ENCODE measurements at places on chromosomes 5 and 9. TPM values are rescaled to one million over a fixed set of nuclear protein-coding genes. Genes with fewer than 3 reads are reported as not detected.

GRCh38 chr9:92648474-92648971 lies 21.4 kb downstream of the IPPK start:
- H3K4me3 ChIP-seq: no peak overlapping the region
- DNase-seq: peak; percentile 13
- no peak overlapping the region for H3K27ac ChIP-seq

- no peak overlapping the region for H3K4me3 ChIP-seq
- peaks cover 4% of the 10 kb centered on the region for H3K27me3 ChIP-seq
- no peak for DNase-seq
- peaks cover 4% of the 10 kb centered on the region for H3K4me1 ChIP-seq
- H3K36me3 ChIP-seq: no peaks in the 10 kb centered on the region
- no peak overlapping the region for H3K27ac ChIP-seq
Measured at GRCh38 chr5:16992444-16992843, 56.4 kb upstream of the MYO10 start.

- no peak overlapping the region for H3K4me3 ChIP-seq
- no peak for DNase-seq
- H3K27ac ChIP-seq: no peak overlapping the region
- no peaks in the 10 kb centered on the region for H3K4me1 ChIP-seq
Measured at GRCh38 chr5:22465177-22465576, 388.0 kb downstream of the CDH12 start.

DNA sequence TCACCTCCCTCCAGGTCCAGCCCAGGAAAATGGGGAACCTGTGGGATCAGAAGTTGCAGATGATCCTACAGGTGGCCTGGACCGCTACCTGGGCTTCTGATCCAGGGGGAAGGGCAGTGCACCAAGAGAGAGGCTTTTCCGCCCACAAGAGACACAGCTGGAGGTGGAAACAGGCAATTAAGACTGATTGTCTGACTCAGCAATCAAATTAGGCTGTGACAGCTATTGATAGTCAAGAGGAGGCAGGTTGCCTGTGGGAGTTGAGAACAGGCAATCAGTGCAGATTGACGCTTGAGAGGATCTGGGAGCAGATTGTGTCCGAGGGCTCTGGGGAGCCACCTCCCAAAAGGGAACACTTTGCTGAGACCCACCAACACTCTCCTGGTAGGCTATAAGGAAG lies 71.1 kb upstream of the SLC44A1 start:
- H3K36me3 ChIP-seq: no peaks in the 10 kb centered on the region
- H3K4me3 ChIP-seq: no peak overlapping the region
- H3K27ac ChIP-seq: no peak overlapping the region
- no peak for DNase-seq

- H3K36me3 ChIP-seq: no peaks in the 10 kb centered on the region
- no peak overlapping the region for H3K4me3 ChIP-seq
- no peaks in the 10 kb centered on the region for H3K4me1 ChIP-seq
- DNase-seq: no peak
- H3K27ac ChIP-seq: no peak overlapping the region
Measured at GRCh38 chr5:130923543-130924124, 241.4 kb downstream of the HINT1 start.

DNA sequence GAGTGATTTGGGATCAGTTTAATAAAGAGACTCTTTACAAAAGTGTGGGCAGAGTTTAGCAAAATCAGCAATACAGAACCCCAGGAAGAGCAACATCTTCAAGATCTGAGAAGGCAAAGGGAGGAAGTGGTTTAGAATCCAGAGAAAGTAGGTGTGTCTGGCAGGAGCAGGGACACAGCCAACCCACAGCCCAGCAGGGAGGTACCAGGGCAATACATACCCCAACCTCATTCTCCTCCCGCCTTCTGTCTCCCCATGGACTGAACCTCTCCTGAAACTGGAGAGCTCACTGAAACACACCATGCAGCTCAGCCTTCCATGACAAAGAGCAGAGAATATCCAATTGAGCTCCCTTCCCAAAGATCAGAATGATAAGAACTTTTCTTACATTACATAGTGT lies 283.4 kb downstream of the PRELID2 start:
- no peaks in the 10 kb centered on the region for H3K36me3 ChIP-seq
- no peak for DNase-seq
- H3K4me1 ChIP-seq: no peaks in the 10 kb centered on the region
- H3K4me3 ChIP-seq: no peak overlapping the region
- no peak overlapping the region for H3K27ac ChIP-seq
- no peaks in the 10 kb centered on the region for H3K27me3 ChIP-seq

DNA sequence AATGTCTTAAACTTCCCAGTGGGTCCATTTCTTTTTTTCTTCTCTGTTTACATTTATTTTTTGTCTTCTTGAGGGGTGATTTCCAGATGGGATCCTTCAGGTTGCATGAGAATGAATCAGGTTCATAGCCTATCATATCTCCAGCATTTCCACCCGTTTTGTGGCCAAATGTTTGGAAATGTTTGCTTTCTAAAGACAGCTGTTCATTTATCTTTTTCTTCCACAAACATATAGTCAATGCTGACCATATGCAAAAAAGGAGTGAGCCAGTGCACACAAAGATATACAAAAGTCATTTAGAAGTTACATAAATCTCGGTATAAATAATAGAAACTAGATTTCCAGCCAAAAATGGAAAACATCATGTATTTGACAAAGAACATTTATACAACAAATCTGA lies 71.6 kb upstream of the STC2 start:
- H3K36me3 ChIP-seq: no peaks in the 10 kb centered on the region
- H3K27me3 ChIP-seq: peaks cover 3% of the 10 kb centered on the region
- H3K4me1 ChIP-seq: peaks cover 3% of the 10 kb centered on the region

- peak; percentile 75 for DNase-seq
- no peak overlapping the region for H3K4me3 ChIP-seq
Measured at GRCh38 chr5:177111720-177112394, 21.7 kb upstream of the NSD1 start.

DNA sequence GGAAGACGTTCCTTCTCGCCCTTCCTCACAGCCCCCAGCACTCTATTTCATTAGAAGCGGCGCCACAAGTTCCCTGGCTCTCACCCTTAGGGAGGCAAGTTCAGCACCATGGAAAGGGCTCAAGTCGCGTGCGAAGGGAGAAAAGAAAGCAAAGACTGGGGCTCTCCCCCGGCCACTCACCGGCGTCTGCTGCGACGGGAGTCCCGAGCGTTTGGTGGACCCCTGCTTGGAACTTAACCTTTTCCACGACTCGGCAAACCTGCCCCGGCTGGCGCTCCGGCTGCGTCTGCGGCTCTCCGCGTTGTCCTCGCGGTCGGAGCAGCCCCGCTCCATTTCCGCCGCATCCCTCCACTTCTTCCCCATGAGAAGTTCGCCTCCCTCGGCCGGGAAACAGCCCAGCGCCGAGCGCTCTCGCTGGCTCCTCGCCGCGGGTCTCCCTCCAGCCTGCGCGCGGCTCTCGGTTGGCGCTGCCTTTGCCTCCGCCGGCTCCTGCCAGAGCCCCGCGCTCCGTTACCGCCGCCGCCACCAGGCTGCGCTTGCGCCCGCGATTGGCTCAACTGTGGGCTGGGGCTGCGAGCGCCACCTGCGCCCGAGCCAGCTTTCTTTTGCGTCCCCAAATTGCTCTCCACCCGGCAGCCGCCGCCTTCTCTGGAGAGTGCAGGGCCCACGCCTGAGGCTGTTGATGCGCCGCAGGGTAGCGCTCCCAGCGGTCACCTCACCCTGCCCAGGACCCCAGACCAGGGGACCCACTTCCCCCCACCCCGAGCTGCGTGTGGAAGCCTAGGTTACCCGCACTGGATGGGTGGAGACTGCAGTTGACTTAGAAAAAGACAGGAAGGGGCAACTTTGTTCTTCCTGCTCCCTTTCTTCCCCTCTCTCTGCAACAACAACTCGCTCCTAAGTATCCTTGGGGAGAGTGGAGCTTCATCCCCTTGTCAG lies 321.6 kb downstream of the CEMIP2 start:
- peak; percentile 57 for DNase-seq
- peaks cover 44% of the 10 kb centered on the region for H3K27me3 ChIP-seq
- no peaks in the 10 kb centered on the region for H3K36me3 ChIP-seq
- peak overlapping the region; percentile 39 for H3K4me3 ChIP-seq
- H3K27ac ChIP-seq: no peak overlapping the region

- DNase-seq: no peak
- no peaks in the 10 kb centered on the region for H3K27me3 ChIP-seq
- no peak overlapping the region for H3K4me3 ChIP-seq
- H3K4me1 ChIP-seq: no peaks in the 10 kb centered on the region
Measured at GRCh38 chr5:122447879-122448278, 135.8 kb downstream of the SNCAIP start.

KCNV2 gene
- not detected for total RNA-seq

ZNF366 gene
- not detected for total RNA-seq

PCDHGB6 gene
- total RNA-seq: 0.11 TPM

All from activated naive CD8-positive, alpha-beta T cell treated with anti-CD3 and anti-CD28 coated beads, Interleukin-2, amount 10 ng/mL, durations not matched to agents 7 days and 5 days (primary cell).